ENCODE measurements at places on chromosomes 7 and 10.

- DNase-seq = no peak
Observed at GRCh38 chr7:144866189-144866588, 30.3 kb upstream of the TPK1 start.

GRCh38 chr7:136998495-136998894, 130.0 kb downstream of the CHRM2 start:
- no peak for DNase-seq

DNA sequence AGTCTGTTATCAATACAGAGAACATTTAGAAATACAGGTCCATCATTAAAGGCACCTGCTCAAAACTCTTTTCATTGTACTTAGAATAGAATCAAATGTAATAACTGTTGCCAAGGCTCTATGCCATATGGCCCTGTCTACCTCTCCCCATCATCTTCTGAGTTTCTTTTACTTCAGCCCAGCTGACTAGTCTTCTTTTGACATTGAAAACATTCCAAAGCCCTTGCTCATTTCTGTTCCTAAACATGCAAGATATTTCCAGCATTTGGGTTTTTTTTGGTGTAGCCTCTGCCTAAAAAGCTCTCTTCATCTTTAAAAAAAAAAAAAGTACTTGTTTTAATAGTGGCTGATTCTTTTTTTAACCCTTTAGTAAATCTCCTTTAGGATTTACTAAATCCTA, 165.5 kb upstream of the SMIM30 start:
- DNase-seq = no peak

GRCh38 chr10:11488126-11488525, 123.3 kb downstream of the USP6NL start:
- no peak for DNase-seq

GRCh38 chr10:78672918-78673317, 395.8 kb upstream of the ZMIZ1 start:
- DNase-seq = no peak

GRCh38 chr10:103836273-103836672, 19.1 kb downstream of the SH3PXD2A start:
- no peak for DNase-seq

DNA sequence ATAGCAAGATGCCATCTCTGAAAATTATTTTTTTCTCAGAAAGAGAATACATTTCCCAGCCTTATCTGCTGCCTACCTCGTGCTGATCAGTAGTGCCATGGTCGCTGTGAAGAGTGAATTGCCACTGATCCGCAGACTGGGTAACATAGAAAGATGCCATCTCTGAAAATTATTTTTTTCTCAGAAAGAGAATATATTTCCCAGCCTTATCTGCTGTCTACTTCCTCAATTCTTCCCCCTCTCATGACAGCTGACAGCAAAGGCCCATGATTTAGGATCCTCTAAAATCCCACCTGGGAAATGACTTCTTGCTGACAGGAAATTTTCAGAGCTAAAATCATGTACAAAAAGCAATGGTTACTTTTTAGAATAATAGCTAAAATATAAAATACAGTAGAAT, 92.5 kb upstream of the AHR start:
- no peak for DNase-seq

DNA sequence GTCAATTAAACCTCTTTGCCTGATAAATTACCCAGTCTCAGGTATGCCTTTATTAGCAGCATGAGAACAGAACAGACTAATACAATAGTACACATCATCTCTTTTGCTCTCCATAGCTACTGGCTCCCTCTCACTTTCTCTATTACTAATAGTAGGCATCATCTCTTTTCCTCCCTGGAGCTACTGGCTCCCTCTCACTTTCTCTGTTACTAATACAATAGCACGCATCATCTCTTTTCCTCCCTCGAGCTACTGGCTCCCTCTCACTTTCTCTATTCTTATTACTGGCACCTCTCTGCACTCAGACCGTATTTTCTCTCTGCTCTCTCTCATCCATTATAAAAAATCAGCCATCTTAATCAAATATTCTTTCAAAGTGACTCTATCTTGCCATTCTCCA, 37.1 kb downstream of the SLC25A13 start:
- no peak for DNase-seq

DNA sequence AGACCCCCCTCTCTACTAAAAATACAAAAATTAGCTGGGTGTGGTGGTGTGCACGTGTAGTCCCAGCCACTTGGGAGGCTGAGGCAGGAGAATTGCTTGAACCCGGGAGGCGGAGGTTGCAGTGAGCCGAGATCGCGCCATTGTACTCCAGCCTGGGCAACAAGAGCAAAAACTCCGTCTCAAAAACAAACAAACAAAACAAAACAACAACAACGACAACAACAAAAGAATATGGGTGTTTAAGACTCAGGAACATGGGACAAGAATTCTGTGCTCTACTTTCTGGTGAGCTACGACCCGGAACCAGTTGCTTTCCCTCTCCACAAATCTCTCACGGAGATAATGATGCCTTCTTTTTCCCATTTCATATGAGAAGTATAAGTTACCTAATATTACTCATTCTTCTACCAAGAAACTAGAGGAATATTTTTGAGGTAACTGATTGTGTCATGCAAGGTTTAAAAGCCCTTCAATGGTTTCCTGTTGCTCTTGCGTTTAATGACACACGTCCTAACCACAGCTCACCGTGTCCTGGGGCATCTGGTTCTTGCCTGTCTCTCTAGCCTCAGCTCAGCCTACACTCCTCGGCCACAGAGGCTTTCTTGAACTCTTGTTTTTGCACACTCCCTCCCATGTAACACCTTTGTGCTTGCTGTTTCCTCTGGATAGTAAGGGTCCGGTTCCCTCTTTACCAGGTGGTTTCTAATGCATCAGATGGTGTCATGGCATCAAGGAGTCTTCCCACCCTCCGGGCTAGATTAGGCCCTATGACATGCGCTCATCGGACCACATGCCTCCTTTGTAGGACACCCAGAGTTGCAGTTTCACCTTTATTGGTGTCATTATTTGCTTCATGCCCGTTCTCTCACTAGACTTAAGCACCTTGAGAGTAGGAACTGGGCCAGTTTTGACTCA, 67.5 kb downstream of the PFKFB3 start:
- DNase-seq = no peak

DNA sequence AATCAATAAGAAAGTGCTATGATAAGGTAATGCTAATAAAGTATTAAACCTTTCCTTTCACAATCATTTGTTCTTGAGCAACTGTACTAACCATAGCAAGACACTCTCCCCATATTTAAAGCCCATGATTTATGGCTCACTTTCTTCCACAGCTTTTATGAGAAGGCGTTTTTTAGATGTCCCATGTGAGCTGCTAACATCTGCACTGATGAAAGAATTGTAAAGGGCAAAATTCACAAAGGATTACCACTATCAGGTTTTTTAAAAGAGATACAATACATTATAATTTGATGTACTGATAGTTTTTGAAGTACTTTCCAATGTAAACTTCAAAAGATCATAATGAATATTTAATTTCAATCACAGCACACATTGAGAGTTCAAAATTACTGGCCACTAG, 75.7 kb downstream of the RNLS start:
- no peak for DNase-seq

GRCh38 chr7:94003446-94004023, 620 bp downstream of the BET1 start:
- DNase-seq = peak; percentile 26
